ENCODE measurements at places on chromosomes 3 and 15.
A peak's percentile ranks its signal among the peaks of the same experiment; 100 is the strongest.

- no peak for DNase-seq
Measured at GRCh38 chr3:190807719-190808375, 54.6 kb downstream of the GMNC start.

DNA sequence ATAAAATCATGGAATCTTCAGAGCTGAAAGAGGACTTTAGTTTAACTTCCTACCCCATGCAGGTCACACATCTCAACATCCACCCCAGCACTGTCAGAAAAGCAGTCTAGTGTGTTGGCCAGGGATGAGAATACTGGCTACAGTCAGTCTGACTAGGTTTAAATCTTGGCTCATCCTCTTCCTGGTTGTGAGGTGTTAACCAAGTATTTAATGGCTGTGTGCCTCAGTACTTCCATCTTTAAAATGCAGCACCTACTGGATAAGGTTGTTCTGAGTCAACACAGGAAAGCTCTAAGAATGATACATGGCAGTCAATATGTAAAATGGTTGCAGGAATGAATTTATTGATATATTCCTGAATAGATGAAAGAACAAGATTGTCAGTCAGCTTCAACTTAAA lies 3.1 kb downstream of the CFAP44 start:
- no peak for DNase-seq

- DNase-seq = no peak
Measured at GRCh38 chr15:38961931-38962330, 397.3 kb upstream of the RASGRP1 start.

GRCh38 chr3:188889054-188889491 lies 282.7 kb upstream of the TPRG1 start:
- no peak for DNase-seq

DNA sequence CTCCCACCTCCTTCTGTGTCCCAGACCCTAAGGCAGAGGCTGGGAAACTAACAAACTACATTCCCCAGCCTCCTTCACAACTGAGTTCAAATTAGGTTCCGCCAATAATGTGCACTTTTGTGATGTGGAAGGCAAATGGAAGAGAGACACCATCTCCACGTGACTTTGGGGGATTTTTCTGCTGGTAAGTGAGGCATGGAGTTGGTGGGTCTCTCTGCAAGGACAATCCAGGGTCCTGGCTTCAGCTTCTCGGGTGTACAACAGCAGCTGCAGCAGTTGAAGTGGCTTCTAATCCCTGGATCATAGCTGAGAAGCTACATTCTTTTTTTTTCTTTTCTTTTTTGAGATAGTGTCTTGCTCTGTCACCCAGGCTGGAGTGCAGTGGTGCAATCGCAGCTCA lies 58.9 kb upstream of the GATA2 start:
- no peak for DNase-seq

- no peak for DNase-seq
Measured at GRCh38 chr15:37104424-37104981, 4.2 kb upstream of the MEIS2 start.

DNA sequence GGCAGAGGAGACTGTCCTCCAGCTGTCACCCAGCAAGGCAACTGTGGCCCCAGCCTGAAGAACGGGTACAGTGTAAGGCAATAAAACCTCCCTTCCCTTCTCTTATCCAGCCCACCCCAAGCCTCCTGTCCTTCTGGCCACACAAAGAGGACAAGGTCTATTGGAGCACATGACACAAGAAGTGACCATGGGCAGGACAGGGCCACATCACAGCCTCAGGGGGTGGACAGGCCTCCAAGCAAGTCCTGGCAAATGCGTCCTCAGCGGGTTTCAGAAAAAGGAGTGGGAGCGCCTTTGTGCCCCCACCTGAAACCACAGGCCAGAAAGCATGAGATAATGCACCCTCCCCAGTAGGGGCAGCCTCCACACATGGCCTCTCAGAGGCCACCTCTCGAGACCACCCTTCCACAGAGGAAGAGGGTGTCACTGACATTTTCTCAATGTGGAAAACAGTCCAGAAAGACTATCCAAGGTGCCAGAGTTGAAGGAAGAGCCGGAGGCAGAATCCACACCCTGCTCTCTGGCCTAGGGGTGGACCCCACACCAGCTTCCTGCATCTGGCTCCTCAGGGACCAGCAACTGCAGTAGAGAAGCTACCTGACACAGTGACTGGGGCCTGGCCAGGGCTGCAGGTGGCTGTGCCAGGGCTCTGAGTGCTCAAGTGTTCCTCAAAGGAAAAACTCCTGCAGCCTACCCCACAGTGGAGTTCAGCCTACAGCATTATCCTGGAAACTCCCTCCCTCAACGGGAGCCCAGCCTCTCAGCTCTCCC lies 43.9 kb downstream of the CCDC12 start:
- DNase-seq = no peak

GRCh38 chr3:161413855-161414210 lies 42.5 kb upstream of the SPTSSB start:
- no peak for DNase-seq

- peak; percentile 10 for DNase-seq
Measured at GRCh38 chr15:33126559-33127290, 67.8 kb downstream of the FMN1 start.

DNA sequence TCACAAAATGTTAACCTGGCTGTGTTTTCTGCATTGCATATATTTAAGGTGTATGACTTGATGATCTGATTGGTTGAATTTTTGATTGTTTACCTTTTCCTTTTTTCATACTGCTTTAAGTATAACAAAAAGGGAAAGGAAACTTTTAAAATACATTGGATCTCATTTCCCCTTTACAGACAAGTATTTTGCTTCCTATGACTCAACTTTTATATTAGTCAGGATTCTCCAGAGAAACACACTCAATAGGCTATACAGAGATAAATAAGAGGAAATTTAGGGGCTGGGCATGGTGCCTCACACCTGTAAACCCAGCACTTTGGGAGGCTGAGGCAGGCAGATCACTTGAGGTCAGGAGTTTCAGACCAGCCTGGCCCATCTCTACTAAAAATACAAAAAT lies 205.8 kb downstream of the TJP1 start:
- DNase-seq = no peak

- no peak for DNase-seq
Measured at GRCh38 chr3:29128001-29128400, 152.9 kb upstream of the RBMS3 start.

GRCh38 chr3:72888546-72889309 lies 882 bp downstream of the GXYLT2 start:
- no peak for DNase-seq

GRCh38 chr3:111538111-111538510 lies 3.9 kb upstream of the CD96 start:
- DNase-seq = no peak

DNA sequence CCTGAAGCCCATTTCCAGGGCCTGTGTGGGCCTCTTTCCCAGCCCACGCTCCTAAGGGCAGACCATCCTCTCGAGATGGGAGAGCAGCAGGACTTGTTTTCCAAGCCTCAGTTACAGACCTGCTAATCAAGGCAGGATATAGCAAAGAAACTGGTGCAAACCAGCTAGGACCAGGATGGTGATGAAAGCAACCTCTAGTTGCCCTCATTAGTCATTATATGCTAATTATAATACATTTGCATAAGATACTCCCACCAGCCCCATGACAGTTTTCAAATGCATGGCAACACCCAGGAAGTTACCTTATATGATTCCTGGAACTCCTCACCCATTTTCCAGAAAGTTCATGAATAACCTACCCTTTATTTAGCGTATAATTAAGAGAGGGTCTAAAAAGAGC lies 34.4 kb upstream of the TRH start:
- DNase-seq = no peak

- no peak for DNase-seq
Measured at GRCh38 chr3:99862208-99862607, 44.5 kb downstream of the CMSS1 start.

DNA sequence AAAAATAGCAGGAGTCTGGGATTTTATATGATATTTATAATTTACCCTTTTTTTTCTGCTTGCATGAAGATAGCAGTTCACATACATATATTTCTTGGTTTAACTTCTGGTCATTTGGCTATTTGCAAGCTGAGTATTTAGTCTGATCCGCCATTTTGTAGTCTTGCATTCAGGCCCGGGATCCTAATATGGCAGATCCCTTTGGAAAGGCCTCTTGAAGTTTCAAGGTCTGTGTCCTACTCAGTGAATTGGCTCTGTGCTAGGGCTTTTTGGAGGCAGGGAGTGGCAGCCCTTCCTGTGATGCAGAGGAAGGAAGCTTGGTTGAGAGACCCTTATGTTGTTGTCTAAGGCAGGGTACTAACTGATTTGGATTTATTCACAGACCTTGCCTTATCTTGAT lies 2.9 kb downstream of the SNRPN start:
- DNase-seq = no peak

GRCh38 chr3:132399054-132399929 lies 18.0 kb upstream of the DNAJC13 start:
- DNase-seq = no peak

GRCh38 chr3:95048564-95048963 lies 985.7 kb downstream of the NSUN3 start:
- no peak for DNase-seq

DNA sequence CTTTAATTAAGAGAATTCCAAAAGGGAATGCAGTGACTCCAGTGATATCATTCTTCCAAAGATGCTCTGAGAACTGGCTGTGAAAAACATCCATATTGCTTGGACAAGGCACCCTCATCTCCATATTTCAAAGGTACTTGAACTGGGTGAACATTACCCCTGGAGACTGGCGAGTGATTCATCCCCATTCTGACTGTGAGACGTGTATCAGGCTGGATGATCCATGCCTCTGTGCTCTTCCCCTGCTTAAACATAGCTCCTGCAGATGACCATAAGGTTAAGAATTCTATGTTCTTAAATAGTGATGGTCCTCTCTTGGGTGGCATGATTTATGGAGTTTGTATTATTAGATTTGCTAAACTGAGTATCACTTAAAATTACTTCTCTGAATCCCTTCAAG lies 137.8 kb downstream of the GABRB3 start:
- DNase-seq = no peak

DNA sequence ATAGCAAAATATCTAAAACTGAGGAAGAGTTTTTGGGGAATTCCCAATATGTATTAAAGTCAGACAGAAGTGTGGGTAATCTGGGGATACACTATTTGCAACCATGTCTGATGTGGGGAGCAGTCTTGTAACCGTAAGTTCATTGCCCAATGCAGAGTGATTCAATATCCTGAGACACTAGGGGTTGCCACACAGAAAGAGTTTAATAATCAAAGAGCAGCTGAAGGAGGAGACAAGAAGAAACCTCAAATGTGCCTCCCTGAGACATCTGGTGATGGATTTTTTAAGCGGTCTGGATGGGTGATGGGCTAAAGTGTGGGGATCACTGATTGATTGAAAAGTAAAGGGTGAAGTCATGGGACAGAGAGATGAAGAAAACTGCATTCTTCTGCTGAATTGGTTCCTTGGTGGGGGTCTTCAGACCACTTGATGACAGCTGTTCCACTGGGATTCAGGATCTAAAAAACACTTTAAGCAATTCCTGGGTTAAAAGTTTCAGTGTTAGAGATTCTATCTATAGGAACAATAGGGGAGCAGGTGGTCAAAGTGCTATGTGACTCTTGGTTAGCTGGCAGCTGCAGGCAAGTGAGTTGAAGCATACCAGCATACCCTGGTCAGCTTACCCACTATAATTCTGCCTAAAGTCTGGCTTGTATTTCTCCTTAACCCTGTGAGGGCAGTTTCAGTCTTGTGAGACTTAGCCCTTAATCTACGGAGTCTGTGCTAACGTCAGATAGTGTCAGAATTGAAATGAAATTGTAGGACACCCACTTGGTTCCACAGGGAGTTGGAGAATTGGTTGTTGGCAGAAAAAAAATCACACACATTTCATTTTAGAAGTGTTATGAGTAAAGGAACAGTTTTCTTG lies 425.9 kb upstream of the TGFBR2 start:
- no peak for DNase-seq

DNA sequence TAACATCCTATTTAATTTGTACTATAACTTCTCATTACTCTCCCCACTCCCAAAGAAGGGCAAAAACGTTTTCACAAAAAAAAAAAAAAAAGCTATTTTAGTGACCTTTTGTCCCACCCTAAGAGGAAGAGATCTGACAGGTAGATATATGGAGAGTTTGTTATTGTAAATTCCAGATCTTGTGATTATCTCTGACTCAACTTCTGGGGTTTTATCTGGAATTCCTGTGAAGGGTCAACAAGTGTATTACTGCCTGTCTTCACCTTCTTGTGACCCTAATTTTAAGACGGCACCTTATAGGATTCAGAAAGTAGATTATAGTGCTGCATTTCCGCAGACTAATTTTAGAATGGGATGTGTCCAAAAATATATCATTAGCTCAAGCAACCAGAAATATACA lies 205.9 kb upstream of the CDIN1 start:
- DNase-seq = no peak

GRCh38 chr15:80183886-80184285 lies 31.1 kb downstream of the FAH start:
- DNase-seq = no peak

GRCh38 chr15:74396146-74396438 lies 28.6 kb upstream of the CYP11A1 start:
- no peak for DNase-seq

DNA sequence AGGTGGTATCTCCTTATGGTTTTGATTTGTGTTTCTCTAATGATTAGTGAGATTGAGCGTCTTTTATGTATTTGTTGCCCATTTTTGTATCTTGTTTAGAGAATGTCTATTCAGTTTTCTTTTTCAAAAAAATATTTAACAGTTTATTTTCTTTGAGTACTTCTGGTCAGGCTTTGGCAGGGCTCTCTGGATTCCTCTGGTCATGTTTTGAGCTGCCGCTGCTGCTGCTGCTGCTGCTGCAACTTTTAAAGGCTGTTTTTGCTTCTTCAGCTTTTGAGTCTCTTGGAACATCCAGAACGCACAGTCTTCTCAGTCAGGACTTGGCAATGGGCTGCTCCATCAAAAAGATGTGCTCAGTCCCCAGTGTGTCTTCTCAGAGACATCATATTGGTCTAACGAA lies 40.1 kb downstream of the REC114 start:
- DNase-seq = no peak

- DNase-seq = no peak
Measured at GRCh38 chr3:107813026-107813425, 277.8 kb downstream of the CD47 start.

DNA sequence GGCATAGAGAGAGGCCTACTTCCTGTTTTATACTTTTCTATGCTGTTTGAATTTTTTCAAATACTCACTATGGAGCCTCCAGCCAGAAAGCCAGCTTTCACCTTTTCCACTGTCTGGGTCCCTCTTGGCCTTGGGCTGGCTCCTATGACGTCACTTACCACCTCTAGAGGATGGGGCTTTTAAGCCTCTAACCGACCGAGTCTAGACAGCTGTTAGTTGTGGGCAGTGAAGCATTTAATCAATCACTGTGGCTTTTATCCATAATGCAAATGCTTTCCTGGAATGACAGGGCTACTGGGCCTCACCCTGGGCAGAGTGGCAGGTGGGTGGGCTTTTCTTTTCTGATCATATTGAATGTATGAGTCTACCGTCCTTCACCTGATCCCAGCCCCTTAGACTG lies 61.9 kb downstream of the LRRK1 start:
- DNase-seq = no peak

- DNase-seq = no peak
Measured at GRCh38 chr3:123119388-123119787, 52.6 kb downstream of the PDIA5 start.

DNA sequence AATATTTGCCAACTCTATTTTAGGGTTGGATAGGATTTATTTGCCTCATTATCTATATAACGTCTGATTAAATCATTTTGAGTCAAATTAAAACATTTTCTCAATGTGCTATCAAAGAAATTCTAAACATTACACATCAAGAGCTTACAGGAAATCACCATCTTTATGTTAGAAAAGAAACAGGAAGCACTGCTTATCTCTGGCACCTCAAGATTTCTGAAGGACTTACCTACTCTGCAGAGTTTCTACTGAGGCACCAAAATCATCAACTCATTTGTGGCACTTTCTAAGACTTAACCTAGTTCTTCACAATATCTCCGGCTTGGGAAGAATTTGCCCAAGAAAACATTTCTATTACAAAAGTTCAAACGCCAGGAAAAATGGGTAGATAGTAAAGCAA lies 181.3 kb upstream of the EOMES start:
- no peak for DNase-seq

Measured in effector memory CD4-positive, alpha-beta T cell (primary cell).